Stimulated activated CD8-positive, alpha-beta memory T cell treated with anti-CD3 and anti-CD28 coated beads, Interleukin-7, amount 100 ng/mL, for 1 hour (primary cell): ENCODE measurements at places on chromosomes 16 and 17.
A peak's percentile ranks its signal among the peaks of the same experiment; 100 is the strongest.

GRCh38 chr17:46097497-46097896, 95.7 kb downstream of the KANSL1 start:
- DNase-seq, result no peak

GRCh38 chr16:85570213-85570734, 42.8 kb upstream of the GSE1 start:
- no peak for DNase-seq

GRCh38 chr17:7915179-7915610, 894 bp downstream of the RNF227 start:
- DNase-seq, result no peak

GRCh38 chr16:62638964-62639870, 603.0 kb upstream of the CDH8 start:
- DNase-seq, result no peak

DNA sequence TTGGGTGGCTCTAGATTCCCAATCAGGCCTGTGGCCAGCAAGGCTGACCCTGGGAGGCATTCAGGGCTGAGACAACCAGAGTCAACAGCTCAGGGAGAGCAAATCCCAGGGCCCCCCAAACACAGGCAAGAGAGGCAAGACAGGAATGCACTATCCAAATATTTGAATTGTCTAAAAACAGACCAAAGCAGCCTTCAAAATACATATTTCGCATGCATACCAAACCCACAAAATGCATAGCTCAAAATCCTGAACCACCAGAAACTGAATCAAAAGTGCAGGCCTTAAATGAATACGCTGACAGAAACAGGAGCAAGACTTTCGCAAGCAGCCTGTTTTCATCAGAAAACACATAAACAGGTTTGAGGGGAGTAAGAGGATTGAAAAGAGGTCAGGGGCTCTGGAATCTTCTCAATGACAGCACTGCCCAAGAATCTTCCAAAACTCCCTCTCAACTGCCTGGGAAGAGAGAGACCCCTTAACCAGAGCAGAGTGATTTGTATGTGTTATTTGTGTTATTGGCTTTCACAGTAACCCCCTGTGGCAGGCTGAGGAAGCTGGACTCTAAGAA, 213.6 kb upstream of the CDH5 start:
- no peak for DNase-seq

- DNase-seq, result no peak
Measured at GRCh38 chr16:50457423-50457822, 88.6 kb upstream of the BRD7 start.

DNA sequence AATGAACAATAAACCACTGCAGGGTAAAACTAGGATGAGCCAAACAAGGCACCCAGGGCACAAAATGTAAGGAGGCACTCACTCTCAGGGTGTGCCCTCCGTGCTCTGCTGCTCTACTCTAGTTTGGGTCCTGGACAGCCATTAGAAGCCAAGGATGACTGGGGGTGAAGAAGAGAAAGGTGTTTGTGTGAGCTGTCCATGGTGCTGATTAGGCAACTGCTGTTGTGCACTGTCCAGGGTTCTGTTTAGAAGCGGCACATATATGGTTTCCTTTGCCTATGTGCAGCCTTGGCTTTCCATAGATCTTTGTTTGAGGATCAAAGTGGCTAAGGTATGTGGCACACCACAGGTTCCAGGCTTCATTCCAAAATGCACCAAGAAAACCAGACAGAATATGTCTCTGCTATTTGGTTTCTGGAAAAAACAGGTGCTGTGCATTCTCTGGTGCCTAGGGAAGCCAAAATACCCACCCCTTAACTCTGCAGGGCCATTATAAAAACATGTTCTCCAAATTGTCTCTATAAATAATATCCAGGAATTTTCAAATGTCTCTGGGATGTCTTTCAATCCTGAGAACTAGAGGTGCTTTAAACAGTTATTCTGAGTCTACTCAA, 123.5 kb downstream of the CBLN1 start:
- DNase-seq, result no peak

- peak; percentile 12 for DNase-seq
Measured at GRCh38 chr17:18314059-18314730, 599 bp downstream of the TOP3A start.

DNA sequence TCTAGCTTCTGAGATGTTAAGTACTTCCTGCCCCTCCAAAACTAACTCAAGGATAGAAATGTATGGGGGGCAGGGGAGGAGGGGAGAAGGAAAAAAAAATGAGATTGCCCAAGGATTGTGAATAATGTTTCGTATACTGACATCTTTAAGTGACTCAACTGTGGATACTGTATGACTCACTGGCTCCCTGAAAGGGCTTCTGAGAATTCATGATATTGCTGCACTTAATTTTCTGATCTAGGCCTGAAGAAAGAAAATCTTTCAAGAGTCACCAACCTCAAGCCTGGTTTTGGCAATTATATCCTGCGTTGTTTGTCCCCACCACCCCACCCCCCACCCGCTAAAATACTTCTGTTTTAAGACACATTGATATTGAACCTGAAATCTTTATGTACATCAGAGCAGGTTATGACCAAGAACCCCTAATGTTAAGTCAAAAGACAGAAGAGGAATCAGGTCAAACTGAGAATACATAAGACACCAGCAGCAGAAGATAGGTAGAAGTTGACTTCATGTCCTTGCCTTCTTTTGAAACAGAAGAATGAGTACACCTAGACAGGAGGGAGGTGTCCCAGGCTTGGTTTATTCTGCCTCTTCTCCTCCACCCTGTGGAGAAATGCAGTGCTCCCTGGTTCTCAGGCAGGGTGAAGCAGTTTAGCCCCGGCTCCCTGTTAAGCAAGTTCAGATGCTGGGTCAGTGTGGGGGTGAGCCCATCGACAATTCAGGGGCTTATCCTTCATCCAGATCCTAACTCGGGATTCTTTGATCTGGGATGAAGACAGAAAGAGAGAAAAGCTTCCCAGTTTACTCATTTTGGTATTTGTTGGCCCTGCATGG, 3.3 kb upstream of the FBXL20 start:
- no peak for DNase-seq

GRCh38 chr16:11128211-11129141, 127.5 kb downstream of the SOCS1 start:
- DNase-seq, result no peak

DNA sequence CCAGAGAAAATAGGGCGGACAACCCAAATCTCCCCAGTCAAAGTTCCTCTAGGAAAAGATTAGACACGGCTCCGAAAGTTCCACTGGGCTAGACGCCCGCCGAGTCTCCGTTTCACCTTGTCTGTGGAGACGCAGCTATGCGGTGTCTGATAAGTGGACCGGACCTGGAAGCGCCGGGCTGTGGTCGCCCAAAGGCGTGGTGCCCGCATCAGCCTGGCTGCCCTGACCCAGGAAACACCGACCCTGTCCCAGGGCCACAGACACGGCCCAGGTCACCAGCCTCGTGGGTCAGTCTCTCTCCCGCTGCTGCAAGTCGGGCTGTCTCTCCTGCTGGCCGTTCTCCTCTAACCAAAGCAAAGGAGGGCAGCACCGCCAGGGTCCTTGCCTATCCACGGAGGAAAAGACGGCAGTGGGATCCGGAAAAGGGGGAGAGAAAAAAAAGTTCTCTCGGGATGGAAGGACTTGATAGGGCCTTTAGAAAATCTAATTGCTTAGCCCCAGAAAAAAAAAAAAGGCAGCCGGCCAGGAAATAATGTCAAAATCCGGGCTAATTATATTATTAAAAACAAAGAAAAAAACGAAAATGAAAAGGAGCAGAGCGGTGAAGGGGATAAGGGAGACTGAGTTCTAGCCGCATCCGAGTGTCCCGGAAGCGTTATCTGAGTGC, 13.9 kb upstream of the FOXF1 start:
- no peak for DNase-seq

DNA sequence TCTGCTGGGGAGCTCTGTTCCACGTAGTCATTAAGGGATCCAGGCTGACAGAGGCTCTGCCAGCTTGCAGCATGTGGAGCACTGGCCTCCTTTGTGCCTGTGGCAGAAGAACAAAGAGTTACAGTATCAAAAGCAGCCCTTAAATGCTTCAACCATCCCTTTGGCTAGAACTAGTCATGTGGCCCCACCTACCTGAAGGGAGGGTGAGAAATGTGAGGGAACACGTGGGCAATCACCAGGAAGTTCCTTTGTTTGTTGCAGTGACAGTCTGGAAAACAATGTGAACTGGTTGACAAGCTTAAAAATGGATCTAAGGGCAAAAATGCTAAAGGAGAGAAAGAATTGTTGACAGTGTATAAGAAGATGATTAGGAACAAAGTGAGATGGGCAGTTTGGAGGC, 290.4 kb upstream of the HSBP1 start:
- DNase-seq, result no peak

DNA sequence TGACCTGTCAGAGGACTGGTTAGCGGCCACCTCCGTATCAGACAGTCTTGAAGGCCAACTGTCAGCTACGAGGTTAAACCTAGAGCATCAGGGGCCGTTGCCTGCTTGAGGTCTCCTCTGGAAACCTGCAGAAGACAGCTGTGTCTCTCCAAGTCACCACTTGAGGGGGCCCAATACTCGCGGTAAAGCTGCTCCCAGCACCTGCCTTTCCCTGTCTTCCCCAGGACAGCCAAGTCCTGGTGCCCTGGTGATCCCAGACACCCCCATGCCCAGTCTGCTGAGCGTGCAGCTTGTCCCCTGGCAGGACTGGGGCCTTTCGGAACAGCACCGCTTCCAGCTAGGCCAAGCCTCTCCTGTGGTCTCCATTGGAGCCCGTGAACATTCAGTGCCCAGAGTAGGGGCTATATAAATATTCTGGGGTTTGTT, 80.1 kb downstream of the DNAH17 start:
- DNase-seq, result no peak

- DNase-seq, result no peak
Measured at GRCh38 chr17:3043737-3044365, 19.6 kb downstream of the OR1D5 start.

- DNase-seq, result no peak
Measured at GRCh38 chr16:70254965-70255286, 3.2 kb upstream of the EXOSC6 start.

GRCh38 chr17:31067691-31068184, 27.0 kb upstream of the NF1 start:
- no peak for DNase-seq

DNA sequence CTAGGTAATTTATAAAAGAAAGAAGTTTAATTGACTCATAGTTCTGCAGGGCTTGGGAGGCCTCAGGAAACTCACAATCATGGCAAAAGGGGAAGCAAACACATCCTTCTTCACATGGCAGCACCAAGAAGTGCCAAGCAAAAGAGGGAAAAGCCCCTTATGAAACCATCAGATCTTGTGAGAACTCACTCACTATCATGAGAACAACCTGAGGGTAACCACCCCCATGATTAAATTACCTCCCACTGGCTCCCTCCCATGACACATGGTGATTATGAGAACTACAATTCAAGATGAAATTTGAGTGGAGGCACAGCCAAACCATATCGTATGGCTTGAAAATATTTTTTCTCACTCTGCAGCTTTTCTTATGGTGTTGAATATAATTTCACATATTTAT, 151.7 kb downstream of the ANKFN1 start:
- DNase-seq, result no peak

GRCh38 chr16:72277749-72278148, 105.8 kb upstream of the PMFBP1 start:
- no peak for DNase-seq

GRCh38 chr17:6753006-6753445, 2.8 kb upstream of the XAF1 start:
- DNase-seq, result peak; percentile 22

DNA sequence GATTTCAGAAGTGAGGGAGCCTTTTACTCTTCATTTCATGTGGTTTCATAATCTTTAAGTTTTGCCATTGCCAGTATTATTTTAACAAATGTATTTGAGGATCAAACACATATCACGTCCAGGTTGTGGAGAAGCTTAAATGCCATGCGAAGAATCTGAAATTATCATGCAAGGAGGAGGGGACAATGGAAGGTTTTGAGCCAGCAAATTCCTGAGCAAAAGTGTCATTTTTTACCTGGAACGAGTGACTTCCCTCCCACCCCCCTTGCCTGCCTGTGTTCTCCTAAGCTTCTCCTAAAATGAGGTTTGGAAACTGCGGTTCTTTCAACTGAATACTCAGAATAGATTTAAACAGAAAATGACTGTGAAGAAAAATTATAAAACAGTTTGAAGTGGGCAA, 77.6 kb downstream of the C16orf95 start:
- no peak for DNase-seq

DNA sequence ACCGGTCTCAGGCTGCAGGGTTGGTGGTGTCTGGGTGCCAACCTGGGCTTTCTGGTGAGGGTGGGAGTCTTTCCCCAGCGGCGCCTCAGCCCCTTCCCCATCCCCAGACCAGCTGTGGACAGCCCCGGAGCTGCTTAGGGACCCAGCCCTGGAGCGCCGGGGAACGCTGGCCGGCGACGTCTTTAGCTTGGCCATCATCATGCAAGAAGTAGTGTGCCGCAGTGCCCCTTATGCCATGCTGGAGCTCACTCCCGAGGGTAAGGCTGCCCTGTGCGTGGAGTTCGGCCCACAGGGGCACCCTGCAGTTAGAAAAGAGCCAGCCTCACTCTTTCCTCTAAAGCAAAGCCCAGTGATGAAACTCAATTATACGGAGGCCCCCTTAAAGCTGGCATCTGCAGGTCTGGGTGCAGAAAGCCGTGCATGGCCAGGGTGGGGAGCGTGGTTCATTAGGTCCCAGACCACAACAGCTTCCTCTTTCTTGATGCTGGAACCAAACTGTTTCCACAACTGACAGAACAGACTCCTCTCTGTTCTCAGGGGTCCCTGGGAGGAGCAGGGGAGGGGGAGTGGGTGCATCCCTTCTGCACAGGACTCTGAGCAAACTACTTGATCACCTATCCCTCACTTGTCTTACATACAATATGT, 10.7 kb downstream of the GUCY2D start:
- no peak for DNase-seq

DNA sequence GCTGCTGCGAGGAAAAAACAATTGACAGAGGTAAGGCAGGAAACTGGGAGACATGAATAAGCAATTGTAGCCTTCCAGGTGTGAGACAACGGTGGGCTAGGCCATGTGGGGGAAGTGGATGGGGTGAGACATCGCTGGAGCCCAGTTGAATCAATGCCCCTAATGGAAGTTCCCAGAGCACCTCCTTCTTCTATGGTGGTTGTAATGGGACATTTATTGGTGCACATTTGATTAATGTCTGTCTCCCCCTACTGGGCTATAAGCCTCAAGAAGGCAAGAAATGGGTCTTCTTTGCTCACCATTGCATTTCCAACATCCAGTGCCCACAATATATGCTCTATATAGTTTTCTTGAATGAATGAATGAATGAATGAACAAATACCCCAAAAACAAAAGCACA, 22.7 kb upstream of the CD300E start:
- no peak for DNase-seq

- peak; percentile 38 for DNase-seq
Measured at GRCh38 chr16:27313422-27314160, at the start of gene IL4R. IL4R (plus strand) TSS chr16:27313974; CDS start chr16:27340204, 26,230 bp downstream.

DNA sequence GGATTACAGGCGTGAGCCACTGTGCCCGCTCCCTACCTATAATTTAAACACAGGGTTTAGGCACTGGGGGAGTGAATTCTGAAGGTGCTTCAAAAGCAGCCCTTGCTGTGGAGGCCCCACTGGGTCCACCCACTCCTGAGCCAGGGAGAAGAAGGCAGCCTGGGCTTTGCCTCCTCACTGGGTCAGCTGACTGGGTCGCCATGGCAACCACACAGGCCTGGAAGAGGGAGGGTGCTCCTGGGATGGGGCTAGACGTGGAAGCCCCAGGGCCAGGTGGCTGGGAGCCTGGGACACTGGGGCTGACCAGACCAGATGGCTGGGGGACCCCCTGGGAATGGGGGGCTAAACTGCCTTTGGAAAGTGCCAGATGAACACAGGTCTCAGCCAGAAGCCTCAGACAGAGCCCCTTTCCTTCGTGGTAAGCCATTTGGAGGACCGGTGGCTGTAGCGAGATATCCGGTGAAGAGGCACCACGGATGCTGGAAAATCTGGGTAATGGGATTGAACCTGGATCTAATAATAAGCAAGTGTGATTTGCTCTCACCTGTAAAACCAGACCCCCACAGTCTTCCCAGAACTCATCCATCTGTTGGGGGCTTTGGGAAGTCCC, 32.9 kb downstream of the TRARG1 start:
- DNase-seq, result no peak
